Fibroblast of skin of back (primary cell): ENCODE measurements at places on chromosomes 5 and 9.

DNA sequence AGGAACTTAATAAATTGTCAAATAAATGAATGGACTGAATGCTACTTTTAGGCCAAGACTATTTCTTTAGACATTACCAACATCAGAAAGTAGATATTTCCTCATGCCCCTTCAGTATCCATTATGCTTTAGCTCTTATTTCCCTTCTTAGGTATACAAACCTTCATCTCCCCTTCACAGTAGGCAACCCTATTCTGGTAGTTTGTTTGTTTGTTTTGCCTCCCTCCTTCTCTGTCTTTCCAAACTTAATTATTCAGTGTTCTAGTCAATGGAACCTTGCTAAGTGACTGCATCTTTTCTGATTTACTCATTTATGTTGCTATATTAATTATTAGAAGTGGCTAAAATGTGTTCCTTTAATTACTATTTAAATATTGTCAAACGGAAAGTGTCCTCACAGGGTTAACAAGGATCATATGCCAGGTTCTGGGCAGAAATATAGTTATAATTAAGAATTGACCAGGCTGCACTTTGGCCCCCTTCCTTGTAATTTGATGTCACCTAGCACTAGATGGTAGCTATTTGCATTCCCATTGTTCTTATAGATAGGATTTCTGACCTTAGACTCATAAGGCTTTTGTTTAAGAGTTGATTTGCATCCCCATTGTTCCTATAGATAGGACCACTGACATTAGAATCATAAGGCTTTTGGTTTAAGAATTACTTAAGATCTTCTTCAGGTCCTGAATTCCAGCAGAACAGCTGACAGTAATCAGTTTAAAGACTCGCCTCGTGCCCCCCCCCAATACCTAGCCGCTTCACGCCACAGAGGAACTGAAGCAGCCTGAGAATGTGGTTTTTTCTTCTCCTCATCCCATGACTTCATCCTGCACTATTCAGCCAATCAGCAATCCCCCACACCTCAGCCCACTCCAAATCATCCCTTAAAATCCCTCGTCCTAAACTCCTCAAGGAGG, 84.4 kb upstream of the NUDT12 start:
- no peak for DNase-seq

GRCh38 chr9:79165020-79165780, 406.6 kb upstream of the TLE4 start:
- DNase-seq = no peak

GRCh38 chr5:1737790-1738405, 61.7 kb downstream of the MRPL36 start:
- peak; percentile 17 for DNase-seq

DNA sequence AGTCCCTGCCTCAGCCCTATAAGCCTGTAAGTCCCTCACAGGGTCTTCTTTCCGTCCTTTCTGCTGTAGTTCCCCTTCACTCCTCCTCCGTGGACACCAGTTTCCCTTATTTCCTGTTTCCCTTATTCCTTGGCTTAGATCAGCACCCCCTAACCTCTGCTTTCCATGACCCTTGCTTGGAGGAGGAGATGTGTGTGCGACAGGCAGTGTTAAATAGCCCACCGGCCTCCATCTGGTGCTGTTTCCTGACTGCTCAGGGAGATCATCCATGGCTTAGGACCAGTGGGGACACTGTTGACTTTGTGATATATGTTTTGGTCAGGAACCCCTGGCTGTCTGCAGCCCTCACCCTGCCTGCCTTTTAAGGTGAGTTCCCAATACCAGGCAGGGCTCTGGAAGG, 34.1 kb upstream of the PSD2 start:
- DNase-seq = no peak

GRCh38 chr5:62111428-62111827, 194.6 kb upstream of the KIF2A start:
- peak; percentile 18 for DNase-seq

GRCh38 chr5:119862619-119863018, 233.3 kb downstream of the FAM170A start:
- no peak for DNase-seq
